ENCODE measurements at places on chromosomes 2 and 18. TPM values are rescaled to one million over a fixed set of nuclear protein-coding genes. Genes with fewer than 3 reads are reported as not detected.

- no peak overlapping the region for H3K27ac ChIP-seq
- peaks cover 12% of the 10 kb centered on the region for H3K4me1 ChIP-seq
- DNase-seq: no peak
- no peak overlapping the region for H3K4me3 ChIP-seq
Measured at GRCh38 chr2:241882091-241882625, 12.6 kb downstream of the RTP5 start.

GRCh38 chr2:117845304-117845703 lies 30.8 kb downstream of the DDX18 start:
- no peaks in the 10 kb centered on the region for H3K36me3 ChIP-seq
- H3K4me1 ChIP-seq: no peaks in the 10 kb centered on the region
- H3K4me3 ChIP-seq: no peak overlapping the region
- H3K27me3 ChIP-seq: peaks cover 13% of the 10 kb centered on the region
- DNase-seq: no peak

DNA sequence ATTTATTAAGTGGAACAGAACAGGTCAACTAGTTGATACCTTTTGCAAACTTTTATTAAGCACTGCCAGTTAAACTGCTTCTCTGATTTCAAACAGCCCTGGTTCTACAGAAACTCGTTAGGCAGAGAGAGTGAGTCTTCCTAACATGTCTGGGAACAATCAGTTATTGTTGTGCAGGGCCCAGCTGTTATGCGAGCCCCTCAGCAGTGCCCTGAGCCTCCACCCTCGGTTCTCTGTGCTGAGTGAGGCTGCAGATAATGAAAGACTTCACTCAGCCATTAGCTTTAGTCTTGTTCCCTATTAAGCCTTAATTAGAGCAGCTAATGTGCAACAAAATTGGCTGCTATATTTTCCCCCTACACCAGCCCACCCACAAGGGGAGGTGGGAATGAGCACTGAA lies 39.6 kb downstream of the KCTD18 start:
- DNase-seq: no peak
- H3K4me3 ChIP-seq: no peak overlapping the region
- H3K27me3 ChIP-seq: no peaks in the 10 kb centered on the region

GRCh38 chr2:96963316-96963715 lies 23.1 kb downstream of the FAM178B start:
- H3K4me1 ChIP-seq: no peaks in the 10 kb centered on the region
- no peaks in the 10 kb centered on the region for H3K27me3 ChIP-seq
- H3K27ac ChIP-seq: no peak overlapping the region
- no peaks in the 10 kb centered on the region for H3K36me3 ChIP-seq
- DNase-seq: no peak

DNA sequence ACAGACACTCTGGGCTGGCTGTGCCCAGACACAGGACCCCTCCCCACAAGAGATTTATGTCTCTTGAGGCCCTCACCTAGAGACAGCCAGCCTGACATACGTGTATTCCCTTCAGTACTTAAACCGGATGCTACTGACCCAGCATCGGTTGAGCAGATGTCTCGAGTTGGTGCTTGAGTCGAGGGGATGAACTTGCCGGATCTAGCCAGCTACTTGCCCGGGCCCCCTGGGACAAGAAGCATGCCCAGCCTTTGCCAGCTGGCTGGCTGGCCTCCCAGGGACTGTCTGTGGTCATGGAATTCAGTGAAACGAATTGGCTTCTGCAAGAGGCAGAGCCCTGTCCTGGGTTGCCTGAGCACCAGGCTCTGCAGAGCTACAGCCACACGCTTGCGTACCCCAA lies 36.0 kb downstream of the DNMT3A start:
- H3K27ac ChIP-seq: no peak overlapping the region
- H3K36me3 ChIP-seq: no peaks in the 10 kb centered on the region
- DNase-seq: no peak
- no peaks in the 10 kb centered on the region for H3K27me3 ChIP-seq

DNA sequence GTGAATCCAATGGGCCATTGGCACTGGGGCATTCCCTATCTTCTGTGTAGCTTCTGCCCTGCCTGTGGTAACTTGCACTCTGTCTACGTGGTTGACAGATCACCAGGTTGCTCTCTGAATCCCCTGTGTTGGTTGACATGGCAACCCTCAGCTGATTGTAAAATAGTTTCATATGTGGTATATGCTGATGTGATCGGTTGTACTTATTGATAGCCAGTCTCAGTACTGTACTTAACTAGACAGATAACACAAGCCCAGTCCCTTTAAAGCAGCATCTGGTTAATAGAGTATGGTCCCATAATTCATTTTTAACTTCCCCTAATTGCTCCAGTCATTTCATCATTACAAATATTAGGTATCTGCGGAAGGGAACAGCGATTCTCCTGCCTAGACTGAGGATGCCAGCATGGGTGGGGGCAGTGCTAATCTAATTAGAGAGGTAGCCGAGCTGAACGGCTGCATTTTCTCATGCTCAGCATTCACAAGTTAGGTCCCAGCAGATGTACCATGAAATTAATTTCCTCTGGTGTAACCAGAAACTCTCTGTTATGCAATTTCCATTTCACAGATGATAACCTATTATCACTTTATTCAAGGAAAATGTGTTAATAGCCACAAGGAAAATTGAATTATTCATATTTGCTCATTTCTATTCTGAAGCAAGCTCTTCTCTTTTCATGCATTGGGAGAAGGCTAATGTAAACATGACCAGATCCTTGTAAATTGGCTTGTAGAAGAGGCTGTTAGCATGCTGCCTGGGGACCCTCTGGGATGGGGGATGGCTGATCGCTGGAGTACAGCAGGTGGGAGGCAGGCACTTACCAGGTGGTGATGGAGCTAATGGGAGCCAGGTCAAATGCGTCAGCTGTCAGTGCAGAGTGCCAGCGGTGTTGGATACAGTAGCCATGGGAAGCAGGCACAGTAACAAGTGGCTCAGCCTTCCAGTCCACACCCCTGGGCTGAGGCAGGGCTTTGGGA lies 608.3 kb downstream of the GALR1 start:
- no peaks in the 10 kb centered on the region for H3K27me3 ChIP-seq
- H3K4me1 ChIP-seq: no peaks in the 10 kb centered on the region
- no peak overlapping the region for H3K27ac ChIP-seq
- no peaks in the 10 kb centered on the region for H3K36me3 ChIP-seq
- no peak for DNase-seq
- no peak overlapping the region for H3K4me3 ChIP-seq

DNA sequence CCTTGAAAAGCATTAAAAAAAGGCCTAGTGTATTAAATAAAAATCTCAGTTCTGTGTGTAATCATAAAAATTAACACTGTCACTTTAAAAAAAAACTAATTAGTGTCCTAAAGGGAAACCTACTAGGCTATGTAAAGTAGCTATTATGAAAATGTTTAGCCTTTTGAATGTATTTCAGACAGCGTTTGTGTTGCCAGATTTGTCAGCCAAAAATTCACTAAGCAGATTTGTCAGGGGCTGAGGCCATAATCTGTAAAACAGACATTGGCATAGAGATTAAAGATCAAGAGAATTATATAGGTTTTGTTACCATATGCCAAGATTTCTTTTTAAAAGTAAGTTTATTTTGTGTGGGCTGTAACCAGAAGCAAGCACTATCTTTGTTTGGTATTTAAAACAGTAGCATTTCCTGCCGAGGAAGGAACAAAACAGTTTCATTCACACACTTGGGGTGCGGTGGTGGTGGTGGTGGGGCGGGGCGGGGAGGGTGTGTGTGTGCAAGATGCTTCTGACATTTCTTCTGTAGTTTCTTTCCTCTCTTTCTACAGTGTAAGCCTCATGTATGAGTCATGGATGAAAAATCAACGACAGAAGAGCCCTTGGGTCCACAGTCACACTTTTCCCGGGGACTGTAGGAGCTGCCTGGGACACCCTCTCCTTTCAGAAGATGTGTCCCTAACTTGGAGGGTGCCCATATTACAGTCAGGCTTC lies 328.5 kb upstream of the FANCL start:
- H3K27ac ChIP-seq: no peak overlapping the region
- no peak overlapping the region for H3K4me3 ChIP-seq
- DNase-seq: peak; percentile 15
- peaks cover 3% of the 10 kb centered on the region for H3K4me1 ChIP-seq
- no peaks in the 10 kb centered on the region for H3K36me3 ChIP-seq

- H3K27ac ChIP-seq: no peak overlapping the region
- no peak for DNase-seq
- H3K4me1 ChIP-seq: peaks cover 6% of the 10 kb centered on the region
Measured at GRCh38 chr18:54830260-54830659, 2.0 kb downstream of the RAB27B start.

DNA sequence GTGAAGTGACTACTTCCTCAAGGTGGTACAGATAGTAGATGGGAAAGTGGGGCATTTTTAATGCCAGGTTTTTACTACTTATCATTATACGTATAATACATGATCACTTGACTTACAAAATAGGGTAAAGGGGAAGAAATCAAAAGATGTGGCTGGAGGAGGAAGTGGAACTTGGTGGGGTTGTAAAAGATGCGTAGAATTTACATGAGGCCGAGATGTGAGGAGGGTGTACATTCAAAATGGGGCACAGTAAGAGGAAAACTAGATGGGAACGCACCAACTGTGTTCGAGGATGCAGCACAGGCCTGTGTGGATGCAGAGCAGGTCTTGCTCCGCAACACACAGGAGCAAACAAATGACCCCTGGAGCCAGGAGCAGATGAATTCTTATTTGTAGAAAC lies 403.3 kb downstream of the TXNL1 start:
- H3K27me3 ChIP-seq: no peaks in the 10 kb centered on the region
- no peak overlapping the region for H3K27ac ChIP-seq
- H3K36me3 ChIP-seq: no peaks in the 10 kb centered on the region
- H3K4me1 ChIP-seq: peaks cover 8% of the 10 kb centered on the region

GRCh38 chr2:151037434-151037833 lies 224.2 kb downstream of the RBM43 start:
- no peaks in the 10 kb centered on the region for H3K4me1 ChIP-seq
- H3K4me3 ChIP-seq: no peak overlapping the region
- no peak overlapping the region for H3K27ac ChIP-seq
- DNase-seq: no peak

GRCh38 chr2:138023976-138024375 lies 59.7 kb downstream of the HNMT start:
- H3K36me3 ChIP-seq: no peaks in the 10 kb centered on the region
- no peaks in the 10 kb centered on the region for H3K4me1 ChIP-seq
- no peak overlapping the region for H3K4me3 ChIP-seq

- no peaks in the 10 kb centered on the region for H3K27me3 ChIP-seq
- no peak overlapping the region for H3K27ac ChIP-seq
- H3K4me1 ChIP-seq: peaks cover 6% of the 10 kb centered on the region
- no peak overlapping the region for H3K4me3 ChIP-seq
- no peaks in the 10 kb centered on the region for H3K36me3 ChIP-seq
Measured at GRCh38 chr2:18440141-18440661, 120.3 kb downstream of the RDH14 start.

- no peak for DNase-seq
- H3K4me1 ChIP-seq: peaks cover 8% of the 10 kb centered on the region
- peaks cover 5% of the 10 kb centered on the region for H3K36me3 ChIP-seq
Measured at GRCh38 chr2:69390471-69390870, 3.4 kb upstream of the GFPT1 start.

DNA sequence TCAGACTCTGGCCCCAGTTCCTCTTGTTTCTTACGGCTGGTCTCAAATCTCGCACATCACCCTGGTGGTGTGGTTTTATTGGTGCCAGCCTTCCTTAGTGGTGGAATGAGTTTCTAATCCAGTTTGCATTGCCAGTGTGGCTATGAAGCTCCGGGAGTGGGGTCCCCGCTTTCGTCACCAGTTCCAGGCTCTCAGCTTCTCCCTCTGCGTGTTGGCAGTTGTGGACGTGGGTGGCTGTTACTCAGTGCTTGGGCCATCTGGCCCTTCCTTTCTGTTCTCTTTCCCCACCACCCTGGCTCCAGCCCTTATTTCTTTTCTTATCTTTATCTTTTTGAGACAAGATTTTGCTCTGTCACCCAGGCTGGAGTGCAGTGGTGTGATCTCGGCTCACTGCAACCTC lies 30.1 kb downstream of the EFR3B start:
- no peak overlapping the region for H3K4me3 ChIP-seq
- no peak overlapping the region for H3K27ac ChIP-seq
- H3K36me3 ChIP-seq: no peaks in the 10 kb centered on the region
- no peak for DNase-seq
- peaks cover 21% of the 10 kb centered on the region for H3K27me3 ChIP-seq

GRCh38 chr2:156334496-156335478 lies 2.3 kb upstream of the NR4A2 start:
- peak overlapping the region; percentile 99 for H3K27ac ChIP-seq
- peaks cover 17% of the 10 kb centered on the region for H3K27me3 ChIP-seq
- H3K36me3 ChIP-seq: no peaks in the 10 kb centered on the region
- peaks cover 24% of the 10 kb centered on the region for H3K4me1 ChIP-seq

- no peaks in the 10 kb centered on the region for H3K27me3 ChIP-seq
- peak overlapping the region; percentile 37 for H3K4me3 ChIP-seq
- no peaks in the 10 kb centered on the region for H3K36me3 ChIP-seq
- peaks cover 42% of the 10 kb centered on the region for H3K4me1 ChIP-seq
- peak; percentile 98 for DNase-seq
Measured at GRCh38 chr2:46073540-46074046, 223.6 kb upstream of the EPAS1 start.

Gene EMILIN2
- total RNA-seq: 33.4 TPM

Gene TIA1
- 104 TPM for total RNA-seq

Gene PTRHD1
- total RNA-seq: 27.2 TPM

Gene ICOS
- not detected for total RNA-seq

Gene ANO7
- total RNA-seq: 5.8 TPM

Gene SMC6
- 20.1 TPM for total RNA-seq

Gene SERPINE2
- total RNA-seq: 375 TPM

Gene R3HDM1
- total RNA-seq: 39.5 TPM

Gene KRTCAP3
- 1.9 TPM for total RNA-seq

Gene CDH20
- total RNA-seq: not detected
